Left ventricle myocardium inferior (tissue), 1 donor: ENCODE measurements at places on chromosomes 1 and 21.

- peaks cover 13% of the 10 kb centered on the region for H3K36me3 ChIP-seq
- peak overlapping the region; percentile 98 for H3K27ac ChIP-seq
- H3K4me3 ChIP-seq = peak overlapping the region; percentile 89
- DNase-seq = no peak
- H3K4me1 ChIP-seq = peaks cover 91% of the 10 kb centered on the region
These were observed 642 bp upstream of the SLC16A1 start for GRCh38 chr1:112956544-112957132.

DNA sequence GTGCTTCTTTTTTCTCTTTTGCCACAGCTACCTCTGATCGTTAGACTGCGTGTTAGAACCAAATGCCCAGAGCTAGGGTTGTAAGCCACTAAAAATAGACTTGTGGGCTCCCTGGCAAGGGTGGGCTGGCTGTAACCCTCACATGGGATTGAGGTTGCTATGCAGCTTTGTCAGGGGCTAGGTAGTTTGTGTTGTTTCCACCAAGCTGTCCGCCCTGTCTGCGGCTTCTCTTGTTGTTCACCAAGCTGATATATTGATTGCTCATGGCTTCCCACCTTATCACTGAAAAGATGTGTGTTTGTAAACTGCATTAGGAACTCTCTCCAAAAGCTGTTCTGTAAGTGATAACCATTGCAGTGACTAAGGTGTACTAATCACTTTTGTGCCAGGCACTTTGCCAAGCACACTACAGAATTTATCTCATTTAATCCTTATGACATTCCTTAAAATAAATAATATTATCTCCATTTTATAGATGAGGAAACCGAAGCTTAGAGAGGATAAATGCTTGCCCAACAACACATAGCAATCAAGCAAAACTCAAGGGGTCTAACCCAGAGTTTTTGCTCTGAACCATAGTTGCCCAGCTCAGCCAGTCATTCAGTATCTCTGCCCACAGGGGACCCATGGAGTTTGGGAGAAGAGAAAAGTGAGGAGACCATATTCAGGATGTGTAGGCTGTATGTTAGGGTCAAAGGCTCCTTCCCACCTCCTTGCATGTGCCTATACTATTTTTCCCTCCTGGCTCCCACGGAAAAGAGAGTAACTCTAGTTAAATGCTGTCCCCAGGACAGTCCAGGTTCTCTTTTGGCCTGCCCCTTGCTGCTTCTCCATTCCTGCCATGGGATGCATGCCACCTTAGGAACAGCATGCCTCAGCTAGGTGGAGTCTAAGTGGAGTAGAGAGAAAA is 42.2 kb upstream of the TARBP1 start:
- peaks cover 83% of the 10 kb centered on the region for H3K4me1 ChIP-seq
- no peak overlapping the region for H3K4me3 ChIP-seq
- H3K36me3 ChIP-seq = no peaks in the 10 kb centered on the region
- no peak for DNase-seq
- peak overlapping the region; percentile 95 for H3K27ac ChIP-seq

DNA sequence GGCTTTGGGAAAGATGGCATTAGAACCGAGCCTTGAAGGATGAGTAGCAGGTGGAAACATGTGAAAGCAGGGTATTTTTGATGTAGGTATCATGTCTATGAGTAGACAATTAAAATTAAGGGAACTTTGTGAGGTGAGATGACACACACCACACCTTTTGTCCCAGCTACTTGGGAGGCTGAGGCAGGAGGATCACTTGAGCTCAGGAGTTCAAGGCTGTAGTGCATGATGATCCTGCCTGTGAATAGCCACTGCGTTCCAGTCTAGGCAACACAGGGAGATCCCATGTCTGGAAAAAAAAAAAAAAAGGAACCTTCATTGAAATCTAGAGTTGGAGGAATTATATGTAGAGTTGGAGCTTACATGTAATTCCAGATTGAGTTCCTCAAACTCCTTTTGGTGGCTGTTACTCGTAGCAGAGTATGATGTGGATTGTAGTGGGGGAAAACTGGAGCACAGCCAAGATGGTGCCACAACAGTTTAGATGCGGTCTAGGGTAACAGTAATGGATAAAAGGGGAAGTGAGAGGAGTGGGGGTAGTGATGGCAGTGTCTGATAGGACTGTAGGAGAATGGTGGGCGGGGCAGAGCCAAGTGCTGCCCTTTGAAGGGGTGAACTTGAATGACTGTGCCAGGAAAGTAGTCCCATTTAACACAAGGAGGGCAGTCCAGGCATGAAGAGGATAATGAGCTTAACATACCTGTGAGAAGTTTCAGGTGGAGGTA is 17.4 kb downstream of the AK4 start:
- peak overlapping the region; percentile 18 for H3K27ac ChIP-seq
- no peaks in the 10 kb centered on the region for H3K36me3 ChIP-seq
- H3K4me1 ChIP-seq = peaks cover 77% of the 10 kb centered on the region
- H3K27me3 ChIP-seq = no peaks in the 10 kb centered on the region

GRCh38 chr21:26140164-26140579 is 30.4 kb downstream of the APP start:
- H3K36me3 ChIP-seq = no peaks in the 10 kb centered on the region
- DNase-seq = peak; percentile 53
- peaks cover 51% of the 10 kb centered on the region for H3K4me1 ChIP-seq
- no peaks in the 10 kb centered on the region for H3K27me3 ChIP-seq
- no peak overlapping the region for H3K4me3 ChIP-seq

DNA sequence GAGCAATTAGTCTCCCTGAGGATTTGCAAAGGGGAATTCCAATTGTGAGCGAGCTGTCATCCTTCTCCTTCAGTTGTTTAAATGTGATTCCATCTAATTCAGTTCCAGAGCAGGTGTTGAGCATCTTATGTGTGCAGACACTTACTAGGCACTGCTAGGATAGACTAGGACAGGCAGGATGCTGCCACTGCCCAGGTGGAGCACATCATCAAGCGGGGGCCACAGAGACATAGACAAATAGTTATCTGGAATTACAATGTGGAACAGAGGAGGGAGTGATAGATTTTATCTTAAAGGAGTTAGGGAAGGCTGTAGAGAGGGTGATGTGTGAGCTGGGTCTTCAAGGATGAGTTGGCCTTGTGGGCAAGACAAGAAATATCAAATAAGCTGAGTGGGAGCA is 55.9 kb downstream of the CDC7 start:
- no peaks in the 10 kb centered on the region for H3K36me3 ChIP-seq
- no peak overlapping the region for H3K4me3 ChIP-seq
- DNase-seq = no peak
- no peak overlapping the region for H3K27ac ChIP-seq
- peaks cover 5% of the 10 kb centered on the region for H3K4me1 ChIP-seq
- H3K27me3 ChIP-seq = no peaks in the 10 kb centered on the region
